ENCODE measurements at places on chromosomes 12 and 14.

- DNase-seq, result no peak
These were observed 15.1 kb downstream of the AVIL start for GRCh38 chr12:57803319-57803893.

GRCh38 chr12:66035288-66035966, 95.1 kb downstream of the LLPH start:
- no peak for DNase-seq

- no peak for DNase-seq
These were observed 98.5 kb upstream of the RASSF8 start for GRCh38 chr12:25859976-25860375.

- DNase-seq, result peak; percentile 91
These were observed 6.9 kb downstream of the LRCOL1 start for GRCh38 chr12:132603240-132604150.

- no peak for DNase-seq
These were observed 822 bp upstream of the RDH5 start for GRCh38 chr12:55719371-55719770.

- no peak for DNase-seq
These were observed 293.0 kb upstream of the TBX3 start for GRCh38 chr12:114976959-114977358.

DNA sequence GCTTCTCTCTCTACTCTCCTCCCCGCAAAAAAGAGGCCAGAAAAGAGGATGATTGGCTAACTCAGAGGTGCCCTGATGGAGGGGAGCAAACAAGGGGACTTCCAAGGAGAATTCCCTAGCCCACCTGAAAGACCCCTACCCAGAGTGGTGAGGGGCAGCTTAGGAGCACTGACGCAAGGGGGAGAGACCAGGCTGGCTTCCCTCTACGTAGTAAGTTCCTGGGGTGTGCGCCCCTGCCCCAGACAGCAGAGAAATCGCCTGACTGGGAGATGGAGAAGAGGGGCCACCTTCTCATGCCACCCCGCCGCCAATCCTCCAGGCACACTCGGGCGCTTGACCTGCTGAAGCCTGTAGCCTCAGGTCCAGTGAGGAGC, 2.1 kb upstream of the DIO3 start:
- no peak for DNase-seq

GRCh38 chr12:59494617-59495016, 101.2 kb upstream of the SLC16A7 start:
- no peak for DNase-seq

GRCh38 chr12:114655934-114656749, 27.8 kb downstream of the TBX3 start:
- no peak for DNase-seq

DNA sequence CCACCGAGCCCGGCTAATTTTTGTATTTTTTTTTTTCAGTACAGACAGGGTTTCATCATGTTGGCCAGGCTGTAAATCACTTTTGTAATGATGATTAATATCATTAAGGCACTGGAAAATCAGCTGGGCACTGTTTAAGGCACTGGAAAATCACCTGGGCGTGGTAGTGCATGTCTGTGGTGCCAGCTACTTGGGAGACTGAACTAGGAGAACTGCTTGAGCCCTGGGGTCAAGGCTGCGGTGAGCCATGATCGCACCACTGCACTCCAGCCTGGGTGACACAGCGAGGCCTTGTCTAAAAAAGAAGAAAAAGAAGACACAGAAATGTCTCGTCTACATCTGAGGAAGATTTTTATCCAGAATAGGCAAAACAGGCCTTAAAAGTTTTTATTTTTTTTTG, 12.7 kb downstream of the SLC11A2 start:
- no peak for DNase-seq

DNA sequence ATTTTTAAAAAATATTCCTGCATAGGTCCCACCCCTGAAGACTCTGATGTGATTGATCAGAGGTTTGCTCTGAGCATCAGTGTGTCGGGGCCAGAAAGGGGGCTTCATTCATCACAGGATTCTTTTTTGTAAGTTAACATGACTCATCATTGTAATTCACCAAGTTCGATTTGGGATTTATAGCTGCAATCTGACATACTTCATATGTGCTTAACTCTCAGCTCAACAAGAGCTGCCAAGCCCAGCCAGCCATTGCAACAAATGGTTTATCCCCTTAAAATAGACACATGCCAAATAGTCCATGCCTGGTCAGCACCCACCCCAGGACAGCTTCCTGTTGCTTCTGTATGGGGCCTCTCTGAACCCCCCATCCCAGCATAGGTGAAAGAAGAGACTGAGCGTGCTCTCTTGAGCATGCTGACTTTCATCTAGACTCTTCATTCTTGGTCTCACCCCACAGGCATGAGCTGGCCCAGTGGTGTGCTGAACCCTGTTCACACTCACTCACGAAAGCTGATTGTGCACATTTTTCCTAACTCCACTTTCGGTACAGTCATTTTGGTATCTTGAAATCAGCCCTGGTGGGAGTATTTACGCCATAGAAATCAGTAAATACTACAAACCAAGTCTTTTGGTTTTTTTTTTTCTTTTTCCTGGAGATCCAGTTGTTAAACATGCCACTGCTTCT, 101.4 kb downstream of the STAB2 start:
- DNase-seq, result no peak
